IMR-90 (cell line): ENCODE measurements at places on chromosomes 7 and 10. TPM values are rescaled to one million over a fixed set of nuclear protein-coding genes. Genes with fewer than 3 reads are reported as not detected.

DNA sequence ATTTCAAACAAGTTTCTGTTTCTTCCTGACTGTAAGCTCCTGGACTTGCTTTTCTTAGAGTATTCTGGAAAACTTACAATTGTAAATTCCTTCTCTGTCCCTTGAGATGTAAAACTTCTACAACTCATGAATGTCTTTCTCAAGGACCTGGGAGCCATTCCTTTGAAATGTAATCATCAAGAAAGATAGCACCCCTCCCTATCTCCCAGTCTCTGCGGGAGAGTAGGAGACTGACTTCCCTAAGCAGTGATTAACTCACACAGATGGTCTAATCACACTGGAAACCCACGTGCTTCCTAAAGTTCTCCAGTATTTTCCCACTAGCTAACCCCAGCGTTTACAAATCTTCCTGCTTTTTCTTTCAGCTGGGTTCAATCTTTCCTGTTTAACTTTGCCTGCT is 549.4 kb downstream of the SORCS1 start:
- peak; percentile 83 for DNase-seq

GRCh38 chr7:31336202-31337001 is 4.1 kb downstream of the NEUROD6 start:
- DNase-seq: no peak

DNA sequence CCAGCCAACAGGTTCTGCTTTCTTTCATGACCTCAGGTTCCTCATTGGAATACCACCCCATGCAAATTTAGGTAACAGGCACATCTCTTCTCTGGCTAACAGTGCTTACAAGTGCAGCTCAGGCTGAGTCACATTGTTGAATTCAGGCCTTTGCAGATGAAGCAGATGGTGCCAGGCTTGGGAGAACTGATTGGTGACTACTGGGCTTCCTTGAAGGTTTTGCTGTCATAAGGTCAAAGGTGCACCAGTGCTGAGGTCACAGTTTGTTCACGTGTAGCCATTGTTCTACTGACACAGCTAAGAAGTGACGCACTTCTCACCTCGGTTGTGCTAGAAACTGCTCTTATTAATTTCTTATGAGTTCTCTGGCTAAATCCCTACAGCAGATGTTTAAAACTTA is 128.6 kb upstream of the BMPER start:
- peak; percentile 71 for DNase-seq

- no peak for DNase-seq
Observed at GRCh38 chr7:25087855-25088254, 37.2 kb downstream of the CYCS start.

Gene ITGA8
- under 0.01 TPM in 2 replicates for total RNA-seq

DNA sequence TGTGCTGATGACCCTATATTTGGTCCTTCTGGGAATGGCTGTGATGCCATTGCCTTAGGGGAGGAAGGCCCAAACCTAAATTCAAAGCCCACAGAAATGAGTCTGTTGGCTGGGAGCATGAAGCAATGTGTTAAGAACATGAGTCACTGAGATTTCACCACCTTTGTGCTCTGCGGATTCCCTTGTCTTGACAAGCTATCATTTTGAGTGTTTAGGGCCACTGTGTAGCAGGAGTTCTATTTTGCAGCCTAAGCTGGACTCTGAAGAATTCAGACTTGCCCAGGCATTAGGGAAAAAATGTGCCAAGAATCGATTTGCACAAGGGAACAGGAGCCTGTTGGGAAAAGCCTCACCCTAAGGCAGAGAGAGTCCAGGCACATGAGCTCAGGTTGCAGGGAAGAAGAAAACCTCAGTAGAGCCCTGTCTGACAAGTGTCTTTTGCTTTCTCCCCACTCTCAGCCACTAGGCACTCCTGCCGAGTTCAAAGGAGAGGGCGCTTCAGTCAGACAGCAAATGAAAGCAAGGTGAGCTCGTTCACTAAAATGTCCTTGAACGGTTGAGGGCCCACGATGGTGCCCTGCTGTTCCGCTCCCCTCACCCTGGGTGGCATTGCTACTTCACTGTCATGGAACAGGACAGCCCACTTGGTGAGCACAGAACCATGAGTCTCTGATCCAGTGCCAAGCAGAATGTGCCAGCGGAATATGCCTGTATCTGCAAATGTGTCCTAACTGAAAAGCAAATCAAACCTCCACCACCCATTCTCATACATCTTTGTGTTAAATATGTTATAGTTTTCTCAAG is 93.6 kb downstream of the PRLHR start:
- no peak for DNase-seq

GRCh38 chr10:118045837-118046394 is 825 bp downstream of the RAB11FIP2 start:
- peak; percentile 29 for DNase-seq

GRCh38 chr10:76523246-76523645 is 1091.8 kb downstream of the LRMDA start:
- no peak for DNase-seq
